Transverse colon (tissue), 4 donors: ENCODE measurements at places on chromosomes 16 and 17.

- DNase-seq, result no peak
Measured at GRCh38 chr17:49198211-49198610, 12.2 kb downstream of the GNGT2 start.

GRCh38 chr16:79360267-79360666 lies 240.3 kb downstream of the MAF start:
- DNase-seq, result no peak

- DNase-seq, result no peak
Measured at GRCh38 chr17:76870377-76870714, 2.1 kb downstream of the MGAT5B start.

- no peak for DNase-seq
Measured at GRCh38 chr17:29119265-29119664, 60.9 kb downstream of the MYO18A start.

GRCh38 chr17:57288040-57288772 lies 31.9 kb downstream of the MSI2 start:
- no peak for DNase-seq

- no peak for DNase-seq
Measured at GRCh38 chr17:48609759-48610281, 997 bp downstream of the HOXB7 start.

- no peak for DNase-seq
Measured at GRCh38 chr17:149231-149630, 11.9 kb downstream of the SCGB1C2 start.

GRCh38 chr17:45257115-45257514 lies 4.8 kb downstream of the SPATA32 start:
- DNase-seq, result no peak

DNA sequence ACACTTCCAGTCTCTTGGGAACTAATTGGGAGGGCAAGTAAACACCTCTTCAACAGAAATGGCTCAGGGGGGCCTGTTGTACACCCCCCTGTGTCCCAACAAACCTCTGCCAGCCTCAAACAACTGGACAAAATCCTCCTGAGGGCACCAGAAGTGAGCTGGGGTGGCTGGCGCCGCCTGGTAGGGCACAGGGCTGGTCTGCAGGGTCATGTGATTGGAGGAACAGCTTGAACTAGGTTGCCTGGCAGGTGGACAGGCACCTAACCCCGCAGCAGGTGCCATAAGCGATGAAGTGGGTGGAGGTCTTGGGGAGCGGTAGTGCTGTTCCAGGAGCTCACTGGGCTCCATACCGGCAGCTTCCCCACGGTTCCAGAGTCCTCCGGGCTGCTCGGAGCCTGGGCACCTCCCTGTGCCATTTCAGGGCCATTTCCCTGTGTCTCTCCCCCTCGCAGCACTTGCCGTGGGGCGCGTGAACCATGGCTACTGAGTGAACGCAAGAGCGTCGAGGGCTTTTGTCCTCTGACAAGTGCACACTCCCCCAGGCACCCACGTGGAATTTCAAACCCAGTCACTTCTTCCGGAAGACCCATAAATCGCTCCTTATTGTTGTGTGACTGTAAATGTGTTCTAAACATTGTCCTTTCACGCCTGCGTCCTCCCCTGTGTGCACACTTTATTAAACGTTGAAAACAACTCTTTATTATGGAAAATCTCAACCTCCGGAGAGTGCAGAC lies 101.5 kb downstream of the SEC14L1 start:
- DNase-seq, result no peak

GRCh38 chr16:27439271-27440018 lies 37.5 kb downstream of the IL21R start:
- DNase-seq, result no peak

DNA sequence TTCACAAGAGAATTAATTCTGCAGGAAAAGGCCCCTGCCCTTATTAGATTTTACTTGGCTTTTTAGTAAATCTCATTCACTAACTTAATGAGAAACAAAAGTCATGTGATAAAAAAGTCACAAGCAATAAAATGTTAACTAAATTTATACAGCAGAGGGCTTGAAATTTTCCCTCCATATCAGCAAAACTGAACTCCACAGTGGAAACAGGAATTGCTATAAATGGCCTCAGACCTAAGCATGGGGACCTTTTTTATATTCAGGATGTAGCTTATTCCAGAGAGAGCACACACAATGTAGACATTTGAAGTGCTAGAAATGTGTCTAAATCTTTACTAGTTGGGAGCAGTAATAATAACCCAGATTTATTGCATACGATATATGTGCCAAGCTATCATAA lies 291.5 kb downstream of the C16orf95 start:
- no peak for DNase-seq

DNA sequence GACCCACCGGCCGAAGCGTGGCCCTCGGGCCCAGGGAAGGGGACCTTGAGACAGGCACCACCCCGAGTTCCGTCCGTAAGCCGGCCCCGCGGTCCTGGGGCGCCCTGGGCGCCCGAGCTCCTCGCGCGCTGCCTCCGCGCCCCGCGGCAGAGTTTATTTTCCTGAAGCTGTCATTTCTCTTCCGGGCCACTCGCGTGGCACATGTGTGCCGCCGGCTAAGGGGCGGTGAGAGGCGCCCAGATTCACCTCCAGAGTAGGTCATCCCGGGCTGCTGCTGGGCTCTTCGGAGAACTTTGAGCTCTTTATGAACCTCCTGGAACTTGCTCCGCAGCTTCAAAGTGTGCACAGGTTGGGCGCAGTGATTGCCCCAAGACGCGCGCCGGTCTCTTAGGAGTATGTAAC lies 489 bp downstream of the ZC3H18 start:
- peak; percentile 32 for DNase-seq

DNA sequence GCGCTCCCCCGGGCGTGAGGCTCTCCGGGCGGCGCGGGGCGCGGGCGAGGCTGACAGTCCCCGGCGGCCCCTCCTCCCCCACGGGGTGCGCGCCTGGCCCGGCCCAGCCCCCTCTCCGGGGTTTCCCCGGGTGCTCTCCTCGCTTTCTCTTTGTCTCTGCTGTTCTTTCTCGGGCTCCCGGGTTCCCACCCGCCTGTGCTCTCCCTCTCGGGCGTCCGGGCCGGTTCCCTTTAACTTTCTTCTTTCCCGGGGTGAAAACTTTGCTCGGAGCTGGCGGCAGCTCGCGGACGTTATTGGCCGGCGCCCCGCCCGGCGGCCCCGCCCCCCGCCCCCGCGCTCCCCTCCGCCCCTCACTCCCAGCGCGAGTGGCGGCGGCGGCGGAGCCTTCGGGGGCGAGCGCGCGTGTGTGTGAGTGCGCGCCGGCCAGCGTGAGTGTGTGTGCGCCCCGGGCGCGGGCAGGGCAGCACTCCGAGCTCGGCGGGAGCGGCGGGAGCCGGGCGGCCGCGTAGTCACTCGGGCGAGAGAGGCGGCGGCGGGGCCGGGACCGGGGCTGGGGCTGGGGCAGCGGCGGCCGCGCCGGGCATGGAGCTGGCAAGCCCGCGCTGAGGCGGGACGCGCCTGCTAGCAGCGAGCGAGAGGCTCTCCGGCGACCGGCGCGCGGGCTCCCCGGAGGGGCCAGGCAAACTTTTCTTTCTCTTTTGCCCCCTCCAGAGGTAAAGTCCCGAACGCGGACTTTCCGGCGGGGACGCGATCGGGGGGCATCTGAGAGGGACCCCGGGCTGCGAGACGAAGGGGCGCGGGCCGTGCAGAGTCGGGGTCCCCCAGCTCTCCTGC lies at the start of gene NTN1:
Gene NTN1, plus strand, starts transcription at position 353 of the 834 bp plus-strand sequence. CDS start 864 bp downstream, outside the sequence.
- DNase-seq, result peak; percentile 30

- DNase-seq, result peak; percentile 97
Measured at GRCh38 chr17:18260332-18261145, at the start of gene MIEF2. Gene MIEF2 (plus strand): TSS chr17:18260662. CDS start chr17:18262721, 2,059 bp downstream.

DNA sequence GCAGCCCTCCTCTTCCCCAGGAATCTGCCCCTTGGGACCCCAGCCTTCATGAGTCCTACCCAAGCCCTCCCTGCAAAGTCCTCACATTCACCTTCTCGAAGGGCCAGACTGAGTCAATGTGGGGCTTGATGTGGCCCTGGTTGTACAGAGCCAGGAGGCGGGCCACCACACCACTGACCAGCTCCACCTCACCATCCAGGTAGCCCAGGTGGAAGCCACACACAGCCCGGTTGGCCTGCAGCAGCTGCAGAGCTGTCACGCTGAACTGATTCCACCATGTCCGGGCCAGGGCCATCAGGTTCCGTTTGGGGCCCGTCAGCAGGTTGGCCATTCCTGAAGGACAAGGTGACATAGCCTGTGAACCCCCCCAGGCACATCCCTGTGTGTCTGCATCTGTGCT lies 6.0 kb downstream of the VAT1 start:
- no peak for DNase-seq

GRCh38 chr16:9844361-9844760 lies 337.9 kb downstream of the GRIN2A start:
- DNase-seq, result no peak

DNA sequence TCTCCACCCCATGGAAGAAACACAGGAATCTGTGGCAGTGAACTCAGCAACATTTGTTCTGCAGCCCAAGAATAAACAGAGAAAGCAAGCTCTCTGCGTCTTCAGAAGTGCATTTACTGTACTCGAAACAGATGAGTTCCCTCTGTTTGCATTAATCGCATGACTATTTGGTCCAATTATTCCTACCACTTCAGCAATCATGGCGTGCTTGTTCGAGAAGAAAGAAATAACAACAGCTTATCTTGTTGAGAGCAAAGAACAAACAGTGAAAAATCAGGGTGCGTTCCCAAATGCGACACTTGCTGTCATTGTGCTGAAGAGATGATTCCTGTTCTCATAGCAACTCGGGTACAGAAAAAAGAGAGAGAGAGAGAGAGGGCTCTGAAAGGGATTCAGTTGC lies 445.3 kb upstream of the MAF start:
- no peak for DNase-seq

- no peak for DNase-seq
Measured at GRCh38 chr17:31548709-31549108, 157.2 kb downstream of the RAB11FIP4 start.

GRCh38 chr17:58312021-58312630 lies 16.5 kb downstream of the TSPOAP1 start:
- no peak for DNase-seq

DNA sequence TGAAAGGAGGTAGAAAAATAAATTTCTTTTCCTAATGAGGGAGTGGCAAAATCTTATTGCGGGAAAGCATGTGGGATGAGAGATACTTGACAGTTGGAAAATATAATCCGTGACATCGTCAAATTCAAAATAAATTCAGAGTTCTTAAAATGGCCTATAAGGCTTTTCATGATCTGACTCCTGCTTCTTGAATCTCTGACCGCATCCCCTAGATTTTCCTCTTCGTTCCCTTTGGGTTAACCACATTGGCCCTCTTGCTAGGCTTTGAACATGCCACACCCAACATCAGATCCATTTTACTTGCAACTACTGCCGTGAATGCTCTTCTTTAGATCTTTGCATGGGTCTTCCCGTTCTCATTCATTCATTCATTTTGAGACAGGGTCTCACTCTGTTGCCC lies 50.1 kb downstream of the NF1 start:
- DNase-seq, result no peak

DNA sequence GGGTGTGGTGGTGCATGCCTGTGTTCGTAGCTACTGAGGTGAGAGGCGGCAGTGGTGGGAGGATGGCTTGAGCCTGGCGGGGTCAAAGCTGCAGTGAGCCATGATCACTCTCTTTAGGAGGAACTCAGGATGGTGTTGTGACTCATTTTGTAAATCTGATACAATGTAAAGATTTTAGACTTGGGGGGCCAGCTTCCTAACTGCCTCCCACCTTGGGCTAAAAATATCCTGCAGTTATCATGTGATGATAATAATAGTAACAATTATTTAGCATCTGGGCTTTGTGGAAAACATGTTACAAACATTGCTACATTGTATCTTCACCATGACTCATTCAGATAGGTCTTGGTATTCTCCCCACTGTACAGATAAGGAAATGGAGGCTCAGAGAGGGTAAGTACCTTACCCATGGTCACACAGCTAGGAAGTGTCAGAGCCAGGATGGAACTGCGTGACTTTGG lies 7.4 kb downstream of the CTNS start:
- no peak for DNase-seq

- no peak for DNase-seq
Measured at GRCh38 chr16:67151431-67152097, 766 bp upstream of the B3GNT9 start.

DNA sequence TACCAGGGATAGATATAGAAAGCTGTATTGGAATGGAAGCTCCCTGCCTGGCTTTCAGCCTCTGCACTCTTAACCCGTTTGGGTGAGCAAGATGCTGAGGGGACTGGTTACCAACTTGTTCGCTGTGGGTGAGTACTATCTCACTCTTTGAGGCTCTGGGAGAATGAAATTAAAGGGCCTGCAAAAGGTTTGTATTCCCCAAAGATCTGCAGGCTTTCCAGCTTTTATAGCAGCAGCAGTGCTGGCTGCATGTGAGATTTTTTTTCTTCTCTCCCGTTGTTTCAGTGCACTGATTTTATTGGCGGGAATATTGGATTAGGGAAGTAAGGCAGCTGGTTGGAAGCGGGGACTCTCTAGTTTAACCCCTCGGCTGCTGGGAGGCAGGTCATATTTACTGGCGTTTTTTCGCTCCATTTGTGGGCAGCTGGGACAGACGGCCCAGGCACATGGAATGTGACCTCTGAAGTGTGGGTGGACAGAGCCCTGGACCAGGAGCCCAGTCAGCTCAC lies 30.9 kb downstream of the C17orf75 start:
- DNase-seq, result no peak

DNA sequence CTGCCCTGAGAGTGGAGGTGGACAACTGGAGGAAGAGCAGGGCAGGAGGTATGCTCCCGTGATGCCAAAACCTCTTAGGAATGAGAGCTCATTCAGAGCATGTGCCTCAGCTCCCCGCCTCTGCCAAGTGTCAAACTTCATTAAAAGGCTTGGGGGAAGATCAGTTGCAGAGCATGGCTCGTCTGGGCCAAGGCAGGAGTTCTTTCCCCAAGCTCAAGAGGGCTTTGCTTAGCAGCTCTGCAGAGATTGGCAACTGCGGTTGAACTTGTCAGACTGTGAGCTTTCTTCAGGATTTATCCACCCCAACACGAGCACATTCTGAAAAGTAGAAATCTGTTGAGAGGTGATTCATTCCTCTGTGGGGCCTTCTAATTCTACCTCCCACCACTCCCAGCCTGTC lies 248.1 kb downstream of the HS3ST3A1 start:
- DNase-seq, result no peak

DNA sequence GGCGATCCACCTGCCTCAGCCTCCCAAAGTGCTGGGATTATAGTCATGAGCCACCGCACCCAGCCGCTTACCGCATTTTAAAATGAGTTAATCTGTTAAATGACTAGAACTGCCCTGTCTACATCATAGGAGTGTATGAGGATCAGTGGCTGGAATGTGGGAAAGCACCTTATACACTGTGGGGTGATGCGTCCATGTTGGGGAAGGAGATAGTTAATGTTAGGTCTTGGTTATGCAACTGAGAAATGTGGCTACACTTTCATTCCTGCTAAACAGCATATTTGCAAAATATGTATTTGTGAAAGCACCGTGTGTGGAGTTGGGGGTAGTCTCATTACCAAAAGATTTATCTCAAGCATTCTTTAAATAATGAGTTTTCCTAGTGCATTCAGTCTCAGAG lies 107.6 kb downstream of the SPACA3 start:
- no peak for DNase-seq

DNA sequence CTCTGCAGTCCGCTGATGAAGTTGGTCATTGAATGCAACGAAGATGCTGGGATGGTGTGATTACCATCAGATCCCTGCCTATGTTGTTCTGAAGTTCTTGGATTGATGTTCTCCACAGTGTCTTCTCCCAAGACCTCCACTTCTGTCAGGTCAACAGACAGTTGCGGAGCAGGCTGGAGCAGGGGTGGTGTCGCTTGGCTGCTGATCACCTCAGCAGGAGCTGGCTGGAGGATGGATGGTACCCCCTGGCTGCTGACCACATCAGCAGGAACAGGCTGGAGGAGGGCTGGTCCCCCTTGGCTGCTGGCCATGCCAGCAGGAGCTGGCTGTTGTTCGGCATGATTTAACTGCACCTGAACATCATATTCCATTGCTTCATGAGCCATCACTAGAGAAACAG lies 5.6 kb downstream of the RFWD3 start:
- DNase-seq, result no peak

GRCh38 chr17:71115669-71115972 lies 946.3 kb downstream of the KCNJ2 start:
- no peak for DNase-seq
